ENCODE measurements at places on chromosomes 2 and 18. TPM values are rescaled to one million over a fixed set of nuclear protein-coding genes. Genes with fewer than 3 reads are reported as not detected.

RAB27B gene
- 0.11 TPM for total RNA-seq

- no peak for DNase-seq
Measured at GRCh38 chr2:193608451-193608850, 1413.7 kb upstream of the TMEFF2 start.

DNA sequence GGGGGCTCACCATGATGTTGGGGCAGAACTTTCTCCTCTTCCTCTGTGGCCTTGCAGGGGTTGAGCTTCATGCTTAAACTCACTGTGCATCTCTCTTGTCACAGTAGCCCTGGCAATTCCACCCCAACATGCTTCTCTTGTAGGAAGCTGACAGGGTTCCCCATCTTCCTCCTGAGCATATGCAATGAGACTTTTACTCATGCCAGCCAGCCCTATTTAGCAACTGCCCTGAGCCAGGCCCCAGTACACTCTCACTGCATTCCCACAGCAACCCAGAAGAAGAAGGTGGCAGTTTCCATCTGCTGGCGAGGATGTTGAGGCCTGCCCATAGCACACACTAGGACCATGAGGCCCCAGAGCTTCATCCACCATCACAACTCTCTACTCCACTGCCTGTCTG, 72.2 kb upstream of the TEX51 start:
- DNase-seq: no peak

- DNase-seq: no peak
Measured at GRCh38 chr2:172953411-172953810, 122.2 kb upstream of the MAP3K20 start.

- DNase-seq: no peak
Measured at GRCh38 chr2:37644191-37644590, 27.3 kb downstream of the CDC42EP3 start.

SMAD7 gene
- total RNA-seq: 80.4 TPM

DNA sequence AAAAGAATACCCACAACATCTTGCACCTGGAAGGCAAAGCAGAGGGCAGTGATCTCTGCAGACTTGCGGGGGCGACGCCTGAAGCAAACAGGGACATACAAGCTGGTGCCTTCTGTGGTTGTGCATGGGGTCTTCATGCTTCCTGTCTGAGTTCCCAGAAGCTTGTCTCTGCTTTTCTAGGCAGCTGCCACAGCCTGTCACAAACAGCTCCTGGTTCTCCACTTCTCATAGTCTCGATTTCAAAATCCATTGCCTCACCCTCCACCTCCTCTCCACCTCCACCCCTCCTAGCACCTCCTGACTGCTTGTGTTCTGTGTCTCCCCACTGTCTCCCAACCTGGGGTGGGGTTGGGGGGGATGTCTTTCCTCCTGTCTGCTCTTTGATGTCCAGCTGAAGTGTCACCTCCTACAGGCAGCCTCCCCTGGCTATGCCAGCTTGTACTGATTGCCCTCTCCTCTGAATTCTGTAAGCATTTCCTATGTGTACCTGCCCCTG, 1.7 kb upstream of the PROC start:
- no peak for DNase-seq

CFAP53 gene
- total RNA-seq: not detected

- no peak for DNase-seq
Measured at GRCh38 chr2:108825254-108825653, 38.7 kb downstream of the CCDC138 start.

DSG1 gene
- not detected for total RNA-seq

ZBTB14 gene
- total RNA-seq: 19.9 TPM

DNA sequence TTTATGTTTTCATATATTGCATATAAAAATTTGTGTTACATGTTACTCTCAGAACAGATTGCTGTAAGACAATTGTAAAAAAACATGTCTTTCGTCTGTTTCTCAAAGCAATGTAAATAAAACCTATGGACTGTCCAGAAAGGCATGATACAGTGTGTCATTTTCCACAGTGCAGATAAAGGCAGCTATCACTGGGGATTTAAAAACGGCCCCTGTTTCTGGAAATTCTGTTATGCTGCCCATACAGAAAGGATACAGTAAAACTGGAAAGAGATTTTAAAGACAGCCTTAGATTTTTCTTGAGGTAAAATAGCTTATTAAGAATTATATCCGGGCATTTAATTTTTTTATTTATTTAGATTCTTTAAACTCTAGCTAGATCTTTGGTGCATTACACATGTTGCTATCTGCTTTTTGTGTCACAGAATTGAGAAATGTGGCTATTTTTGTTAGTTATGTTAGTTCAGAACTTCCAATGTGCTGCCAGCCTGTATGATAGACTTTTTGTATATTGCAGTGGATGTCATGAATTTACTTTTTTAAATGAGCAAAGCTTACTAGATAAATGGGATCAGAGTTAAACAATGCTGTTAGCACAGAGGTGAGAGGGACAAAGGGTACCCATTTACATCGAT, 859 bp upstream of the INO80D start:
- DNase-seq: no peak

LRRC30 gene
- not detected for total RNA-seq

DNA sequence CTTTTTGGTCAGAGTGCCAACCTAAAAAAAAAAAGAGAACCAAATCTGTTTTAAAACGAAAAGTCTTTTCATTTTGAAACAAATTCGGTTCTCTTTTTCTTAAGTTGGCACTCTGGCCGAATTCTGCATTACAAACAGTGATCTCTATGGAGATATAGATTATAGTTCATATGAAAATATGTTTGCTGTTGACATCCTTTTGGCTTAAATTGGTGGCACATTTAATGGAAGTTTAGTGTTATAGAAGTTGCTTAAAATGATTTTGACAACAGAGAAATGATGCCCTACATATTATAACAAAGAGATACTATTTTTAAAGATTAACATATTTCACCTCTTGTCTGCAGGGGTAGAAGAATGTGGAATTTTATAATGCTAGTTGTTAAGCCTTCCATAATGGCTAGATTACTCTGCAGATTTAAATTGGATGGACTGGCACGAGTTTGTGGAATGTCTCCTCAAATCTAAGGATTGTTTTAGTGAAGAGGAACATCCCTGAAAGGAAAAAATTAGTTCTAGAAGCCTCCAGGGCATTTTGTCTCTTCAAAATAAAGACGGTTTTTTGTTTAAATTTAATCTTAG, 222.9 kb upstream of the CDH2 start:
- no peak for DNase-seq

ALK gene
- 0.21 TPM for total RNA-seq

DNA sequence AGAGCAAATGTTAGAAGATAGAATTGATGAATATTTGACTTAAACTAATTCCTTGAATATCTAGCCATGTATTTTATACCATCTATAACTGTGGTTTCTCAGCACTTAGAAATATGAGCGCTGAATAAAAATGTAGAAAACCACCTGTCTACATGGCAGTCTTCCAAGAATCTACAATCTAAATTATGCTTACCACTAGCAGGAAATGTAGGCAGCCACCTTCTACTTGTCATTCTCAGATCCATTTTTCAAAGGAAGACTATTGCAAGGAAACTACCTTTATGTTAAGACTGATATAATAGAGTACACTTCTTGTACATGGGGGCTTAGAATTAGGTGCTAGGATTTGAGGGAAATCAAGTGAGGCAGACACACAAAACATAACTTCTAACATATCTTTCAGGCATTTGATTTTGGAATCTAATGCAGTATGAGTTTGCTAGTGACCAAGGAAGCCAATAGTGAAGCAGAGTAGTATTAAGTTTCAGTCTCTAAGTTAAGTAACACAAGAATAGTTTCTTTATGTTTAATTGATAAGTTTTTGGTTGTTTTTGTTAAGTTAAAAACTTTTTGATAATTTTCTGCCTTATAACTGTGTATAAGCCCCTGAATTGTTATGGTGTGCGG, 175.9 kb upstream of the ITGA4 start:
- no peak for DNase-seq

- no peak for DNase-seq
Measured at GRCh38 chr2:104788742-104789455, 65.0 kb upstream of the POU3F3 start.

CD8B2 gene
- total RNA-seq: not detected

DNA sequence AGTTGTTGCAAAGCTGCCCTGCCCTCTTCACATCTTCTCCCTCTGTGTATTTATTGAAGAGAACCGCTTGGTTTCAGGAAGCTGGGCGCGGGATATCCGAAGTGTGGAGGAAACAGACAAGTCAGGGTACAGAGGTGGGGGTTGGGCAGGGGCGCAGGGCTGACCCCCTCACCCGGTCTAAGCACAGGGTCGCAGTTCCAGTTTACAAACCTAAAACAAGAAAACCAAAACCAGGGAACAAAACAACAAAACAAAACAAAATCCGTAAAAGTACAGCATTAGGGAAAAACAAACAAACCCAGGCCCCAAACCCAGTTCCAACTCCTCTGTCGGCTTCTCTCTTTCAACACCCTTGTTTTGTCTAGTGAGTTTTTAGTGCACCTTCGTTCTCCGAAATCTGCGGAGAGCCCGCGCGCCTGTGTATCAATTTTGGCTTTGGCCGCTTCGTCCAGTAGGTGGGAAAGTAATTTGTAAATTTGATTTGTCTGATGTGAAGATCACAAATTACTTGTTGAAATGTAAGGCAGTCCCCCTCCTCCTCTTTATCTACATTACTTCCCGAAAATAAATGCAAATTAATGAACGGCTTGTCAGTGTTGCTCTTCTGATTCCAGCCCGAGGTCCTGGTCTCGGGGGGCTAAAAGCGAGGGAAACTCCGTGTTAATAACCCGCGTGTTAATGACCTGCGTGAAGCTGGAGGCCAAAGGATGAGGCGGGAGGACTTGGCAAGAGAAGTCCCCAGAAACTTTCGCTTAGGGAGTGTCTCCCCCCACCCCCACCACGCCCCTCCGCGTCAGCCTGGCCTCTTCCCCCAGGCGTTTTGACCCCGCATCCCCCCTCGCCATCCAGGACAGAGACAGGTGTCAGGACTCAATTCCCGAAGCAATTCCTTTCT, 6.9 kb downstream of the OTX1 start:
- DNase-seq: peak; percentile 72

DNA sequence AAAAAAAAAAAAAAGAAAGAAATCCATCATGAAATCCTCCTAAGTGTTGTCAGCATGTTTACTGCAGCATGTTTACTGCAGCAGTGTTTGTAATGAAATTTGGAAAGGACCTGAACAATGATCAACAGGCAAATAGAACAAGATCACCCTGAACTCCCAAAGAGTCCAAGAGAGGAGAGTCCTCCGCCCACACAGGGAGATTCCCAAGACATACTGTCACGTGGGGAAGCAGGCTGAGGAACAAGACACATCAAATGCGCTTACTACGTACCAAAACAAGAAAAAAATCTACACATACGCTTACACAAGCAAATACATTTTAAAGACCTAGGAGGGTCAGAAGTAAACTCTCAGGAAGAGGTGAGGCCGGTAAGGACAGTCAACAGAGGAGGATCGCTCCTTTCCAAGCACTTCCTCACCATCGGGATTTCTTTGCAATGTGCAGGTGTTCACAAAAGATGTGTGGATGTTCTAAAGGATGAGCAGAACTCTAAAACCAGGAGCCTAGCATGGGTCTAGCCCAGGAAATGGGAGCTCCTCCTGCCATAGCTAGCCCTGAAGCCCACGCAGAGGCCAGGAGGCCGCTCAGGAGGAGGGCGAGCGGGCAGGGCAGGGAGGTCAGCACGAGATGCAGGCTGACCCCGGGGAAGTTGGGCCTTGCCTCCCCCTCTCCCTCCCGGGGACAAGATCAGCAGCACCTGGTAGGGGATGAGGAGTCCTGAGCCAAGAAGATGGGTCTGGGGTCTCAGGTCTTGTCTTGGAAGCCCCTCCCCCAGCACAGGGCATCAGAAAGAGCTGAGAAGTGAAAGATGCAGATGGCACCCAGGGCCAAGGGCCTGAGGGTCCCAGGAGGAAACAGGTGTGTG, 66.4 kb downstream of the ZNF516 start:
- no peak for DNase-seq

DNA sequence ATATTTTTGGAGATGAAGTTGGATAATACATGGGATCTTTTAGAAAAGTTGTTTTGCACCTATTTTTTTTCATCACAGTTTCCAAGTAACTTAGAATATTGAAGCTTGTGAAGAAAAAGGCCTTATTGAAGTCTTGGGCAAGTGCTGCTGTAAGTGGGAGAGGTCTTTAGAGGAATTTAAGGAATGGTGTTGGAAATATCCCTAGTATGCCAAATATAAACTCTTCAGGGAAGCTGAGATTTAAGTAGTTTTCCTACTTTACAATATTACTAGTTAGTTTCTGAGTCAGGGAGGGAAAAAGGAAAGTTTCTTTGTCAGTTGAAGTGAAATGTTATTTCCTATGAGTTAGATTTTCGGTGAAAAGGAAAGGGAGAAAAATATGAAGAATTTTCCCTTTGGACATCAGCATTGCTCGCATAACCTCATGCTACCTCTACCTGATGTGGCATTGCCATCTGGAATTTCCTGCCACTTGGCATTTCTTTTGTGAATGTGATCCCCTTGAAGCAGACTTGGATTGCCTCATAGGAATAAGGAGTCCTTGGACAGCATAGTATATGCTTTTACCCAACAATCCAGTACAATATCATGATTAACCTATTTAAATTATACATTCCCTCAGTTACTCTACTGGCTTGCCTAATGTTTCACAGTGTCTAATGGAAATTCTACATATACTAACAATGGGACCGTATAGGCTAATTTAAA, 12.1 kb downstream of the PLEKHH2 start:
- DNase-seq: no peak

- no peak for DNase-seq
Measured at GRCh38 chr2:27537287-27537686, 40.6 kb downstream of the GCKR start.

GRCh38 chr2:101119431-101119830, 31.8 kb downstream of the TBC1D8 start:
- DNase-seq: no peak

GRCh38 chr18:62249478-62250097, 62.5 kb downstream of the RELCH start:
- peak; percentile 14 for DNase-seq

IGFBP5 gene
- total RNA-seq: 10.2 TPM

IL1R1 gene
- 0.04 TPM for total RNA-seq

ZSWIM2 gene
- not detected for total RNA-seq

DNA sequence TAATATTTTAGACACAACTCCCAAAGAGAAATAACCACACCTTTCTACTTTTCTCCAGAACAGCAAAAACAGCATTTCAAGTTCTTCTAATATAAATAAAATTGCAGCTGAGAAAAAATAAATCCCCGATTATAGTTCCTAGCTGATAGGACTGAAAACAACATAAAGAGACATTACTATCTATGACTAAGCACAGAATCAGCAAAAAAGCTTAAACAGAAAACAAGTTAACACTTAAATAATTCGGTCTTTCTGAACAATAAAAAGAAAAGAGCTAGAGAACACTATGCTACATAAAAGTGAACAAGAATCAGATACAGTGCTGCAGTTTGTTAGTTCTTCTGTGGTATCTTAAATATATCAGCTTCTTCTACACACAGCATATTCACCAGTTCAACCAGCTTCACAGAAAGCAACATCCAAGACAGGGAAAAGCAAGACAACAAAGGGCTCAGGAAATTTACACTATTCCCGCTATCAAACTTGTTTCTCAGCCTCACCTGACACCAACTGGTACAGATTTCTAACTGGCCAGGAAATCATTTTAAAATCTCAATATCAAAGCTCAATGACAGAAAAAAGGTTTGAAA, 28.6 kb downstream of the FEZ2 start:
- peak; percentile 17 for DNase-seq

- no peak for DNase-seq
Measured at GRCh38 chr2:183592271-183592670, 468.0 kb downstream of the NUP35 start.

All from H7 (cell line).